ENCODE measurements at places on chromosomes 1 and 21. TPM values are rescaled to one million over a fixed set of nuclear protein-coding genes. Genes with fewer than 3 reads are reported as not detected.

The TRIM67 gene
- total RNA-seq, result 0.03 TPM

The PLD5 gene
- not detected for total RNA-seq

The ANXA9 gene
- 0.48 TPM for total RNA-seq

The UTS2 gene
- not detected for total RNA-seq

The FAM131C gene
- total RNA-seq, result 0.26 TPM

The CD101 gene
- not detected for total RNA-seq

The BRINP3 gene
- total RNA-seq, result not detected

The GJB5 gene
- total RNA-seq, result not detected

The C1orf146 gene
- total RNA-seq, result not detected

The TSPAN1 gene
- total RNA-seq, result not detected

The AUNIP gene
- 7.0 TPM for total RNA-seq

The ZNF695 gene
- total RNA-seq, result 0.08 TPM

The ATG4C gene
- total RNA-seq, result 9.2 TPM

The IL12RB2 gene
- total RNA-seq, result 28.6 TPM

The MARCKSL1 gene
- total RNA-seq, result 82.8 TPM

The CELA2A gene
- total RNA-seq, result not detected

The TUFT1 gene
- total RNA-seq, result 4.2 TPM

The KCNE1 gene
- total RNA-seq, result not detected

The GNG5 gene
- total RNA-seq, result 39.7 TPM

The KIF26B gene
- 1.4 TPM for total RNA-seq

The CELA2B gene
- total RNA-seq, result not detected

The OR2T11 gene
- not detected for total RNA-seq

The KLHDC7A gene
- total RNA-seq, result not detected

The FCN3 gene
- not detected for total RNA-seq

The MRPS6 gene
- 6.2 TPM for total RNA-seq

The TFF2 gene
- not detected for total RNA-seq

The UQCRHL gene
- total RNA-seq, result 8.3 TPM

The DMRTA2 gene
- total RNA-seq, result 0.21 TPM

The IVL gene
- total RNA-seq, result not detected
